Stimulated activated CD8-positive, alpha-beta memory T cell treated with anti-CD3 and anti-CD28 coated beads, Interleukin-4, amount 100 ng/mL, for 1 hour (primary cell): ENCODE measurements at places on chromosomes 11 and 22.

DNA sequence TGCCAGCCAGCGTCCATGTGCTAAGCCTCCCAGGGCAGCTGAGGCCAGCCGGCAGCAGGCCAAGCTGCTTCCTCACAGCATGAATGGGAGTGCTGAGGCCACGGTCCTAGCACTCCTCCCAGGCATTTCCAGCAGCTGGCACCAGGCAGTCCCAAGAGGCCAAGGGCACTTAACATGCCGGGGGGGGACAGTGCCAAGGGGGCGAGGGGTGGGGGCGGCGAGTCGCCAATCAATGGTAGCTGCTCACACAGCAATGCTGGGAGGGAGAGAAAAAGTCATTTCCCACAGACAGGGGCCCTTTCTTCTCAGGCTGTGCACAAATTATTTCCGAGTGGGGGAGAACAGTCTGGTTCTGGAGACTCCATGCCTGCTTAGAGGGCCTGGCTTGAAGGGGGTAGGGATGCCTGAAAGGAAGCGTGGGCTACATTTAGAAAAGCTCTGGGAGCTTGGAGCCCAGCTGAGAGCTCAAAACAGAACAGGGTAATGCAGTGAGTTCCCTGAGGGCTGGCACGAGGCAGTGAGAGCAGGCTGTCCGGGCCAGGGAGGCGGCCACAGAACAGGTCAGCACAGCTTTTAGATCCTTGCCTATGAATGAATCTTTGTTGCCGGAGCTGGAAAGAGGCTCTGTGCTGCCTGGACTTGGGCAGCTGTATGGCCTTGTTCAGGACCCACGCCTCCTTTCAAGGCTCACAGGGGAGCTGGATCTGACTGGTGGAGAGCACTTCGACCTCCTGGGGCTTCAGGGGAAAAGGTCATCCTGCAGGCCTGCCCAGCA lies 14.4 kb upstream of the TBC1D10A start:
- DNase-seq: no peak

- DNase-seq: no peak
Measured at GRCh38 chr22:27494785-27495184, 306.8 kb downstream of the MN1 start.

GRCh38 chr11:131917634-131918384 lies 547.4 kb downstream of the NTM start:
- no peak for DNase-seq

DNA sequence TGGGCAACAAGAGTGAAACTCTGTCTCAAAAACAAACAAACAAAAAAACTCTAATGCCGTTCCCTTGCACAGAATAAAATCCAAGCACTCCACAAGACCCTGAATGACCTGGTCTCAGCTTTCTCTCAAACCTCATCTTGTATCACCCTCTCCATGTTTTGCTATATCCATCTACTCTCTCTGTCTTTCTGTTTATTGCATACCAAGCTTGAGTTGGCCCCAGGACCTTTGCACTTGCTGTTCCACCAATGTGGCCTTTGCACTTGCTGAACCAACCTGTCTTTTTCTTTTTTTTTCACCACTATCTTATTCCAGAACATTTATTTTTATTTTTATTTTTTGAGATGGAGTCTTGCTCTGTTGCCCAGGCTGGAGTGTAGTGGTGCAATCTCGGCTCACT lies 2.0 kb upstream of the L3MBTL2 start:
- DNase-seq: no peak

GRCh38 chr11:134223121-134223520 lies 646 bp downstream of the NCAPD3 start:
- no peak for DNase-seq

DNA sequence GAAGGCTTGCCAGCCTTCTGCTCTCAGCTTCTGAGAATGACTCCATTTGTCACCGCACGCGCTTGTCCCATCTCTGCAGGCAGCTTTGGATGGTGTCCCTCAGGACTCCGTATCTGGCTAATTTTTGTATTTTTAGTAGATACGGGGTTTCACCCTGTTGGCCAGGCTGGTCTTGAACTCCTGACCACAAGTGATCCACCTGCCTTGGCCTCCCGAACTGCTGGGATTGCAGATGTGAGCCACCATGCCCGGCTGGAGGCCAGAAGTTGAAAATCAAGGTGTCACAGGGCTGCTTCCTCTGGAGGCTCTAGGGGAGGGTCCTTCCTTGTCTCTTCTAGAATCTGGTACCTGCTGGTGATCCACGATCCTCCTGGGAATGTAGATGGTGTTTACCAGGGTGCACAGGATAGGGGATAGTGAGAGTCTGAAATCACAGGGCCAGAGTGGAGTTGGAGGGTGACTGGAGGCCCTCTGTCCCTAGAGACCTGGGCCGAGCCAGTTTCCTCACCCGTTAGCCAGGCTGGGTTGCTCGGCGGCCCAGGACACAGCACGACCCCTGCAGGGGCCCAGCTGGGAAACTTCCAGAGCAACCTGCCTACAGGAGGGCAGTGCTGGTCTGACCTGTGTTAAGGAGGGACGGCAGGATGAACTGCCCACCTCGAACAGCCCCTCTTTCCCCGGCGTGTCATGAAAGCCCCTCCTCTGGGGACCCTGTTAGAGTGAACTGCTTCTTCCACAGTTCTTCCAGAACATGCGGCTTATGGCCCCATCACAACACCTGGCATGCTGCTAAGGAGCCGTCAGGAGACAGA lies 48.9 kb upstream of the SHANK2 start:
- DNase-seq: no peak

GRCh38 chr11:21464601-21465193 lies 728.2 kb upstream of the ANO5 start:
- DNase-seq: no peak

- DNase-seq: no peak
Measured at GRCh38 chr11:116415095-116415494, 357.7 kb downstream of the BUD13 start.

DNA sequence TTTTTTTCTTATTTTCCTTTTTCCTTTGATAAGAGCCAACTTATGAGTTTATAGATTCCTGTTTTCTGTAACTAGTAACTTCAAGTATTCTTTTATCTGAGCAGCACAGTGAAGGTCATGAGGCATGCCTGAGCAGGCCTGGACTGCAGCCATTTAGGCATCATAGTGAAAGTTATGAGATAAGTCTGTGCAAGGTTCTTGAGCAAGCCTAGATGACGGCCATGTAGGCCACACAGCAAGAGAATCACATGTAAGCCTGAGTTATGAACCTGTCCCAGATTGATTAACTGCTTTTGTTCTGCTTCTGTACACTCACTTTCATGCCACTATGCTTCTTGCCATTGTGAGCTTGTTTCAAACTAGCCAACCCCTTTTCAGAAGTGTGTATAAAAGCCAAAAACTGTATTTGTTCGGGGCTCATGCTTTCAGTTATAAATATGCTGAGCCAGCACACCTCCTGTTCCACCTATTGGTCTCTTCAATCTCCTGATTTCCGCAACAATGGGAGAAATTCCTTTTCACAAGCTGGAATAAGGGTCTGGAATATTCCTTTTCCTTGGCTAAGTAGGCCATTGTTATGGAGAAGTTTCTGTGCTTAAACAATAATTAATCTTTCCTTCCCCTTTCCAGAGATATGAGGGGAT lies 745.7 kb downstream of the FAM181B start:
- no peak for DNase-seq

GRCh38 chr11:72625691-72626413 lies 48.4 kb downstream of the PDE2A start:
- no peak for DNase-seq

GRCh38 chr22:19213442-19214077 lies 35.0 kb upstream of the SLC25A1 start:
- no peak for DNase-seq

DNA sequence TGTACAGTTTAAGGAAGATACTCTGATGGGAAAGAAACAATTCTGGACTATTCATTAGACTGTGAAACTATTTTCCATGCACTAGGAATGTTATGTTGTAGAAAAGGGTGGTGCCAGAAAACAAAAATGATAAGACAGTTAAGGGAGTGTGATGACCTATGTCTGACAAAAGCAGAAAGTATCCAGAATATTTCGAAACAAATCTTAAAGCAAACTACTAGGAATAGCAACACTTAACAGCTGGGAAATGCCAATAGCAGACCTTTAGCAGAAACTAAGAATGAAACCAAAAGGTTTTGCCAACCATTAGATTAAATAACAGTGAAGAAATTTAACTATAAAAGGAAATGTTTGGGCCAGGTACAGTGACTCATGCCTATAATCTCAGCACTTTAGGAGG lies 3.3 kb upstream of the ARHGAP20 start:
- DNase-seq: no peak

- DNase-seq: no peak
Measured at GRCh38 chr11:12556155-12556554, 118.1 kb upstream of the TEAD1 start.

DNA sequence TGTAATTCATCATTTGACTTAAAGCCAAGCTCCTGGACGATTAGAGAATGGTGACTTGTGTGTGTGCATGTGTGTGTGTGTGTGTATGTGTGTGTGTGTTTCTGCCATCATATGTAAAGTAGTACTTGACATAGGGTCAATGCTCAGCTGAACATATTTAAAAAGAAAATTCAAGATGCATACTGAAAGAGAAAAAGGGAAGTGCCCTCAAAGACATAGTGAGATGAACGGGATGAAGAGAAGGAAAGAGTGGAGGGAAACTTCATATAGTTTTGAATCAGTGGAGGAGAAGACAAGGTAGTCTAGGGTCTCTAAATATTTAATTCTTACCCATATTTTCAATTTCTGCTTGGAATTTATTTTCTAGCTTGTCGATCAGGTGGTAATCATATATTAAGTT lies 4.0 kb downstream of the TCN1 start:
- DNase-seq: no peak

DNA sequence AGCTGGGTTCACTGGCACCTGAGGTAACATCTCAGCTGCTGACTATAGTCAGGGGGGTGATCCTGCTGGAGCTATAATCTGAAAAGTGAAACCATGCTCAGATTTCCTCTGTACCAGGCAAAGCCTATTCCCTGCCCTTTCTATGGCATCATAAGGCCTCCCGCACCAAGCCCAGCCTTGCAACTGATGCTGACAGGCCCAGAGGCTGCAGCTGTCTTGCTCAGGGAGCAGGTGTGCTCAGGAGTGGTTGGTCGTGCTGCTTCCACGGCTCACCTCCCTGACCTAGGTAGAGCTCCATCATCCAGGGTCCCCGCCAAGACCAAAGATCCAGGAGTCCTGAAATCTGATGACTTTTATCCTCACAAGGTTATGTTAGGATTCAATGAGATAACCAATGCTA lies 121.7 kb downstream of the FEZ1 start:
- DNase-seq: no peak

GRCh38 chr11:39102236-39102635 lies 2357.2 kb downstream of the LRRC4C start:
- DNase-seq: no peak

DNA sequence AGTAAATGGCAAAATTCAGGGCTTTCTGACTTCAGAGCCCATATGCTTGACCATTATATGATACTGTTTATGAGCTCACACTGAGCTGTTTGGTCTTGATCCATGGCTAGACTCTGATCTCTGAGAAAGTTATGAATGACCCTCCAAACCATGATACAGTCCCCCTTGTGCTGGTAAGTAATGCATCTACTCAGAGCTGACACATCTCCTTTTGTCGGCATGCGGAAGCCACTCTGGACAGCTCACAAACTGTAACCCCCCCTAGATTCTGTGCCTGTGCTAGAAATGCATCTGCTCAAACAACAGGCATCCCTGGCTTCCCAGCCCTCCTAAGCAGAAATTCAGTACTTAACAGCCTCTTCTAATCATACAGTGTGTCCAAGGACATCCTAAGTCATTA lies 150.8 kb upstream of the RAG2 start:
- no peak for DNase-seq

DNA sequence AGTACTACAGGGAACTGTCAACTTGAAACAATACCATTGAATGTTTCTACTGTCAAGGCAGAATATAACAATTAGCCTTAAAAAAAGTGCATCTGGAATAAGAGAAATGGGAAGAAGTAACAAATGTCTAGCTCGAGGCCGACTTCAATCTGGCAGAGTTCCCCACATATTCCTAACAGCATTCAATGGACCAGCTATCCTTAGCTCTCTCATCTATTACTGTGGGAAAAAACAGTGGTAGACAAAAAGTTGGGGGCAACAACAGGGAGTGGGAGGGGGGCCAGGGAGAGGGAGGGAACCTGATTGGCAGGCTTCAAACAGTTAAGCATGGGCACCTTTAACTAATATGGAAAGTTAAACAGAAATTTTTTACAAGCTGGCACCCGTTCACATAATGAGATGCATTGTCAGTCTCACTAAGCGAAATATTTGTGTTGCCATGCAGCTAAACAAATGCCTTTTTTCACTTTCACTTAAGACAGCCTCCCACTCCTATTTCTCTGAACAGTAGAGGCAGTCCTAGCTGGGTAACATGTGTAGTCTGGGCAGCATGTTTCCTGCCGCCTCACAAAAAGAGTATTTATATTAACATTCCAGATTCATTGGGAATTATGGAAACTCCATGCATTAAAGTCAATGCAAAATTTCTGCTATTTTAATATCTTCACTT lies 62.2 kb upstream of the SOX6 start:
- no peak for DNase-seq

DNA sequence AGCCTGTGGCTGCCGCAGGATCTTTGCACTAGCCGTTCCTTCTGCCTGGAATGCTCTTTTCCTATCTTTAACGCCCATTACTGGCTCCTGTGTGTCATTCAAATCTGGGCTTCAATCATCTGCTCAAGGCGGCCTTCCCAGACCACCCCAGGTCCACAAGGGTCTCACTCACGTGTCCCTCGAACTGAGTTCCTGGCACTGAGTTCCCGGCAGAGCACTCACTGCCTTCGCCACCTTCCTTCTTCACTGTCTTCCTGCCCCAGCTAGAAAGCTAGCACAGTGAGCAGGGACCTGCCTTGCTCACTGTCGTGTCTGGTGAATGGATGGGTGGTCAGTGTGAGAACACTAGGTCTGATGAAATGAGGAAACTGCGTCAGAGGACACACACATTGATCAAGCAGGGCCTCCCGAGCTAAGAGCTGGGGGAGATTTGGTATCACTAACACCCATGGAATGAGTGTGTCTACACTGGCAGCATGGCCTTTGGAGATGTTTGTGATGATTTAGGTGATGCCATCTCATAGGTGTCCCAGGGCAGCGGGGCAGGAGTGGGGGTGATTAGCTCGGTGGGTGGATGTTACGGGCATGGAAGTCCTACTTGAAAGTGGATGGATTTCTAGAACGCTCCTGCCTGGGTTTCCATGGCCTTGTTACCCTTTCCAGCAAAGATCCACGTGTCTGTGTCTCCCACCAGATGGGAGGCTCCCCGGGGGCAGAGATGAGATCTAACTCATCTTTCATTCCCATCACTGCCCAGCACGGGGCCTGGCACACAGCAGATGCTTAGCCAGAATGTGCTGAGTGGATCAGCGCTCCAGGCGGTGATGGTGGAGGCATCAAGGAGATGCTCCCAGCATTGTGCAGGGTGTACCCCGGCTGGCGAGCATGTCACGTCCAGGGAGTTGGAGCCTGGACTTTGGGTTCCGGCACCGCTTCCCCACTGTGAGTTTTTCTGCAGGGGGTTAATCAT lies 64.5 kb downstream of the SHISAL1 start:
- DNase-seq: no peak
